WTC11 (cell line): ENCODE measurements at places on chromosomes 3 and 15. TPM values are rescaled to one million over a fixed set of nuclear protein-coding genes. Genes with fewer than 3 reads are reported as not detected.
A peak's percentile ranks its signal among the peaks of the same experiment; 100 is the strongest.

DNA sequence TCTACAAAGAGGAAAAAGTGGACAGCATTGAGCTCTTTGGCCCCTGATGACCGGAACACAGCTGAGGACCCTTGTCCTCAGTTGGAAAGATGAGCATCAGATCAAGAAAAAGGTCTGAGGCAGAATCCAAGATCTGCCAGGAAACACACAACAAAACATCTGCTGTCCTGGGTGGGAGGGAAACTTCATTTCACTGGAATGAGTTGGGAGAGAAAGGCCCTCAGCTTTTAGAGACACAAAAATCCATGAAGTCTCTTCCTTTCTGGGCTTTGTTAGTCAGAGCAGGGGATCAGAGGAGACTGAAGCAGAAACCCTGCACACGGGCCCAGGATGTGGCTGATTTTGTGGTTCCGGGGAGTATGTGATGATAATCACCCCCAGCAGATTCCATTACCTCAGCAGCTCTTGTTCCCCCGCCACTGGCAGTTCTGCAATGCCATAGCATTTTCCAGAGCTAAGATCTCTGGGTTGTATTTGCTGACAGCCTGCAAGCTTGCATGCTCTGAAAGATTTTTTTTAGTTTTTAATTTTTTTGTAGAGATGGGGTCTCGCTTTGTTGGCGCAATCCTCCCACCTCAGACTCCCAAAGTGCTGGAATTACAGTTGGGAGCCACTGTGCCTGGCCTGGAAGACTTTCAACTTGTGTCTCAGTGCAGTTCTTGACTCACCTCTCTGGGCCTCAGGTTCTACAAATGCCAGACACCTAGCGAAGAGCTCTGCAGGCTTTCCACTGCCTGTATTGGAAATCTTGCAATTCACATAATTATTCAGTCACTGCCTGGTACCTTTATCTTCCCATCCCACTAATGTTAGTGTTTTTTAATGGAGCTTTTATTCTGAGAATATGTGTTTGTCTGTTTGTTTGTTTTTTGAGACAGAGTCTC lies 5.8 kb upstream of the TATDN2 start:
- peaks cover 22% of the 10 kb centered on the region for H3K36me3 ChIP-seq
- H3K27ac ChIP-seq = peak overlapping the region; percentile 77; the same call in 1 of the 2 replicates
- no peak for DNase-seq
- no peak overlapping the region for H3K4me3 ChIP-seq
- peaks cover 23% of the 10 kb centered on the region for H3K27me3 ChIP-seq
- H3K4me1 ChIP-seq = peaks cover 14% of the 10 kb centered on the region

GRCh38 chr15:84826369-84826823 lies 9.2 kb downstream of the ALPK3 start:
- peaks cover 6% of the 10 kb centered on the region; the same call in 1 of the 2 replicates for H3K36me3 ChIP-seq
- 0 out of 2 replicates have a peak overlapping the region, but pooled peaks have one; percentile 47 for H3K27ac ChIP-seq
- H3K4me1 ChIP-seq = peaks cover 35% of the 10 kb centered on the region
- peak; percentile 77 for DNase-seq
- H3K27me3 ChIP-seq = no peaks in the 10 kb centered on the region
- no peak overlapping the region for H3K4me3 ChIP-seq

DNA sequence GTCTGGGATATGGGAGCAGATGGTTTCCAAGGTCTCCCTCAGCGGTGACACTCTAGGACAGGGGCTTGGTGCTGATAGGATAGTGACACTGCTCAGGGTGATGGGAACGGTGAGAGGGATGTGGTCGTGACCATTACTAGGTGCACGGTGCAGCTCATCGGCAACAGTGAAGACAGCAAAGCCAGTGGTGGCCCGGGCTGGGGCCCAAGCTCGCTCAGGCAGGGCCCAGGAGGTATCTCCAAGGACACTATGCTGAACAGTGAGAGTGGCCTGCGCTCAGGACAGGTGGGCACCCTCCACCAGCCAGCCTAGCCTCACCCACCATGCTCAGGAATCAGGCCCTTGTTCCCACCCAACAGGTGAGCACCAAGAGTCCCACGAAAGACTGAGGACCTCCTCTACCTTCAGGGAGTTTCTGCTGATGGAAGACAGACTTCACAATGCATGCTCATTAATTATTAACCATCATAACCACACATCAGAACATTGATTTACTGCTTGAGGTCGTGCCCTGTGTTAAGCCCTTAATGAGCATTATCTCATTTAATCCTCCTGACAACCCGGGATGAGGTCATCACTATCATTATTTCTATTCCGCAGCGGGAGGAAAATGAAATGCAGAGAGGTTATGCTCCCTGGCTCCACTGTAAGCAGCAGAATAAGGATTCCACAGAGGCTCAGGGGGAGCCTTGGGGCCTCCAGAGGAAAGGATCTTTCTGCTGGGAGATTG lies 269.4 kb downstream of the UACA start:
- no peak for DNase-seq
- H3K4me3 ChIP-seq = no peak overlapping the region
- no peak overlapping the region for H3K27ac ChIP-seq
- H3K4me1 ChIP-seq = peaks cover 5% of the 10 kb centered on the region

The TGM4 gene
- not detected in 3 replicates for total RNA-seq

The LRRC31 gene
- not detected in 3 replicates for total RNA-seq
